ENCODE measurements at places on chromosomes 6 and 20. TPM values are rescaled to one million over a fixed set of nuclear protein-coding genes. Genes with fewer than 3 reads are reported as not detected.

Gene NHLRC1
- total RNA-seq, result 2.7 TPM

GRCh38 chr20:60407938-60408337, 449.7 kb downstream of the CDH26 start:
- no peaks in the 10 kb centered on the region for H3K27me3 ChIP-seq
- H3K27ac ChIP-seq, result no peak overlapping the region
- no peaks in the 10 kb centered on the region for H3K36me3 ChIP-seq

GRCh38 chr6:51866867-51867266, 220.5 kb downstream of the PKHD1 start:
- no peaks in the 10 kb centered on the region for H3K36me3 ChIP-seq
- H3K4me1 ChIP-seq, result no peaks in the 10 kb centered on the region
- no peak for DNase-seq
- no peak overlapping the region for H3K27ac ChIP-seq
- no peaks in the 10 kb centered on the region for H3K27me3 ChIP-seq

DNA sequence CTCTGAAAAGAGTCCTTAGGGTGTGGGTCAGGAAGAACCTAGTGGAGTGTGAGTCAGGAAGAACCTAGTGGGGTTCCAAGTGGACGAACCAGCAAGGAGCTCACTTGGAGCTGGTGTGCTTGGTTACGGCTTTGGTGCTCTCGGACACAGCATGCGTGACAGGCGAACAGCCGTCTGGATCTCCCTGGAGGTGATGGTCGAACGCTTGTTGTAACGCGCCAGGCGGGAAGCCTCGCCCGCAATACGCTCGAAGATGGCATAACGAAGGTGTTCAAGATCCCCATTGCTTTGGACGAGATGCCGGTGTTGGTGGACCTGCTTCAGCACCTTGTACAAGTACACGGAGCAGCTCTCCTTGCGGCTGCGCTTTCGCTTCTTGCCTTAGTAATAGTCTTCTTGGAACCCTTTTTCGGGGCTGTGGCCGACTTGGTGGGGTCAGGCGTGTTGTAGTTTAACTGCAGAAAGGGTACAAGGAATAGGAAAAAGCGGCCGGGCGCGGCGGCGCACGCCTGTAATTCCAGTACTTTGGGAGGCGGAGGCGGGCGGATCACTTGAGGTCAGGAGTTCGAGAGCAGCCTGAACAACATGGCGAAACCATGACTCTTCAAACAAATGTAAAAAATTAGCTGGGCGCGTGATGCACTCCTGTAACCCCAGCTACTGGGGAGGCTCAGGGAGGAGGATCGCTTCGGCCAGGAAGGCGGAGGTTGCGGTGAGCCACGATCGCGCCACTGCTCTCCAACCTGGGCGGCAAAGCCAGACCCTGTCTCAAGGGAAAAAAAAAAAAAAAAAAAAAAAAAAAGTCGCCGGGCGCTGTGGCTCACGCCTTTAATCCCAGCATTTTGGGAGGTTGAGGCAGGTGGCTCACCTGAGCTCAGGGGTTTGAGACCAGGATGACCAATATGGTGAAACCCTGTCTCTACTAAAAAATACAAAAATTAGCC, 48.0 kb downstream of the OR2B2 start:
- H3K4me3 ChIP-seq, result peak overlapping the region; percentile 77
- H3K27me3 ChIP-seq, result peaks cover 21% of the 10 kb centered on the region
- no peaks in the 10 kb centered on the region for H3K36me3 ChIP-seq
- DNase-seq, result no peak

Gene EYS
- not detected for total RNA-seq
